ENCODE measurements at places on chromosomes 1 and 21. TPM values are rescaled to one million over a fixed set of nuclear protein-coding genes. Genes with fewer than 3 reads are reported as not detected.

Gene KCNE1
- 3.6 TPM for total RNA-seq

Gene S100A10
- 72.8 TPM for total RNA-seq

Gene MROH7
- total RNA-seq = 5.7 TPM

Gene UTS2
- total RNA-seq = 0.31 TPM

Gene KRTAP11-1
- not detected for total RNA-seq

Gene SPOCD1
- total RNA-seq = not detected

Gene CD1D
- total RNA-seq = 2.7 TPM

Gene RGS7
- not detected for total RNA-seq
